CD8-positive, alpha-beta T cell (primary cell): ENCODE measurements at places on chromosomes 13 and 19.

DNA sequence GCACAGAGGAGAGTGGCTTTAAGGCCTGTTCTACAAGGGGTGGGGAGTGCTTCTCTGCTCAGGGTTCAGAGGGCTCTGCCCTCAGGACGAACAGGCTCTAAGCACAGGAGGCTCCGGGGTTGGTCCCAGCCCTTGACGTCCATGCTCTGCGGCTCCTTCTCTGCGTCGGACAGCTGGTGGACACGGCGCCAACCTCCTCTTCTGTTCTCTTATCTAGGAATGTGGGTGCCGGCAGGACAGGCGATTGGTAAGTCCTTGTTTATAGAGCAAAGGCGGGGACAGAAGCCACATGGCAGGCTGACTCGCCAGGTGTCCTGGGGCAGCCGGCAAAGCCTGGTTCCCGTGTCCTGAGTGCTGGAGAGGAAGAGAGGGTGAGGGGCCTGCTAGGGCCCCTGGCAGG is 8.4 kb upstream of the RPS15 start:
- no peak for DNase-seq

DNA sequence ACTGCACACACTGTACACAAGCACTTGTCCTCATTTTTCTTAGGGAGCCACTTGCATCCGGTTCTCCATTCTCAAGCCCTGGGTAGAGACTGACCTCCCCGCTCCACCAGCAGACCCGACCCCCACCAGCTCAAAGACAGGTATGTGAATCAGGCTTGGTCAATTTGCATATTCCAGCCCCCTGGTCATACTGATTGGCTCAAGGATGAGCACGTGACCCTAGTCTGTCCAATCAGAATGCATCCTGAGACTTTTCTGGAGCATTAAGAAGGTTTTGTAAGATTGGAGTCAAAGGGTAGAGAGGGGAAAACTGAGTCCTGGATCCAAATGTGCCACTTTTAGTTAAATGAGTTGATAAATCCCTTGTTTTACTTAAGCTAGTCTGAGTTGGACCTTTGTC is 34.1 kb downstream of the NOTCH3 start:
- DNase-seq = no peak

GRCh38 chr13:26184791-26185250 is 37.3 kb downstream of the RNF6 start:
- peak; percentile 65 for DNase-seq

- DNase-seq = no peak
These were observed 86.3 kb upstream of the ZNF43 start for GRCh38 chr19:21922276-21922675.

GRCh38 chr13:79385694-79386093 is 20.4 kb downstream of the RBM26 start:
- no peak for DNase-seq

- no peak for DNase-seq
These were observed at the start of gene SERTM1 for GRCh38 chr13:36673838-36674326. Gene SERTM1, plus strand, starts transcription at chr13:36674020. Its CDS starts 21,059 bp downstream, at chr13:36695079.

- DNase-seq = no peak
These were observed 441.5 kb downstream of the DIAPH3 start for GRCh38 chr13:59721926-59722910.
